MG63 (cell line): ENCODE measurements at places on chromosomes 16 and 17.

- no peak for DNase-seq
Measured at GRCh38 chr17:74542166-74542565, 3.7 kb downstream of the CD300C start.

DNA sequence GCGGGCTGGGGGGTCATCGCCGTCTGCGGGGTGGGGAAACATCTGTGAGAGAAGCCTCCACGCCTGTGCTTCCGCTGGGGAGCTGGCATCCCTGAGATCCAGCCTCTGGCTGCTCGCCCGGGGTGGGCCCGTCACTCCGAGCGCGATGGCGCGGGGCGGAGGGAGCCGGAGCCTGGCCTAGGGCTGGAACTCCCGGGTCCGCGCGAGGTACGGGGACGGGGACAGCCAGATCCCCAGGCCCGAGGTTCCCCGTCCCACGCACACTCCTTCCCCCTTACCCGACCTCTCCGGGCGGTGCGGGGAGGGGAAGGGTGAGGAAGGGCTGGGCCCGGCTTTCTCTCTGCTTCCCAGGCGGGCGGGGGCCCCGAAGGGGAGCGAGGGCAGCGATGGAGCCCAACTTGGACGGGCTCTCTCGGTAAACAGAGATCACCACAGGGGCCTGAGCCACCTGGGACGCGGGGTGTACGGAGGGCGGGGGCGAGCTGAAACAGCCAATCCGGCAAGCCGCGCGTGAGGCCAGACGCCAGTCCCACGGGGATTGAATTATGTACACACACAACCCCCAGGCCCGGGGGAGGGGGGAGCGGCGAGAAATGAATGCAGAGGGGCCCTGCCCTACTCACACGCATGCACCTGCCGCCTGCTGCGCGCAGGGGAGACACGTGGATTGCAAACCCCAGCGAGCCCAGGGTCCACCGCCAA is at the start of gene SLC16A11:
SLC16A11 (minus strand) TSS at position 596 of the 702 bp plus-strand sequence; CDS start at position 17, 579 bp downstream.
- no peak for DNase-seq

GRCh38 chr16:88387180-88387765 is 4.5 kb downstream of the ZNF469 start:
- DNase-seq = no peak

DNA sequence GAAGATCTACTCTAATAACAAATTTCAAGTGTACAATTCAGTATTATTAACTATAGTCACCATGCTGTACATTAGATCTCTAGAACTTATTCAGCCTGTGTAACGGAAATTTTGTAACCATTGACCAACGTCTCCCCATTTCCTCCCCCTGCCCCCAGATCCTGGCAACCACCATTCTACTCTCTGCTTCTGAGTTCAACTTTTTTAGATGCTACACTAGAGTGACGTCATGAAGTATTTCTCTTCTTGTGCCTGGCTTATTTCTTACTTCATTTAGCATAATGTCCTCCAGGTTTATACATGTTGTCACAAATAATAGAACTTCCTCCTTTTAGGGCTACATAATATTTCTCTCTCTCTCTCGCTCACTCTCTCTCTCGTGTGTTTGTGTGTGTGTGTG is 157.5 kb downstream of the ANKFN1 start:
- DNase-seq = no peak

DNA sequence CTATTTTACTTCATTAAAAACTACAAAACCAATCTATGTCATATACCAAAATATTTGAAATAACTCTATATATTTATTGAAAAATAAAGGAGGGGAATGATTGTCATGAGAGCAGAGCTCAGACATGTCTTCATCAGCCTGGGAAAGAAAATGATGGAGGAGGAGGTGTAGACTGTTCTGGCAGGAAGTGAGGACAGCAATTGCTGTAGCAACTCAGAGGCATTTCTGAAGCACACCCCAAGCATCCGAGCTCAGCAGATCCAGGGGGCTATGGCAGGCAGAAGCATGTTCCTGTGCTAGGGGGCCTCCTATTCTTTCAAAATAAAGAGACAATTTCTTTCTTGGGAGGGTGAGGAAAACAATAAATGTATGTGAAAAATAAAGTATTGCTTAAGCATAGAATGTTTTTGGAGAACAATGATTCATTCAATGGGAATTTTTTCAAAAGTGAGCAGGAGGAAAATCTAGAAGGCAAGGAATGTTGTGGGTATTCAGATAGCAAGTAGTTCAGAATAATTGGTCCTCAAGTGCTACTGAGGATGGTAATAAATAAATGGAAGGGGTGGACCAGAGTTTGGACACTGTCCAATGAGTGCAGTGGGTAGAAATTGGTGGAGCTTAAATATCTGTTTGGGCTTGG is 383.4 kb downstream of the CDH11 start:
- DNase-seq = no peak

DNA sequence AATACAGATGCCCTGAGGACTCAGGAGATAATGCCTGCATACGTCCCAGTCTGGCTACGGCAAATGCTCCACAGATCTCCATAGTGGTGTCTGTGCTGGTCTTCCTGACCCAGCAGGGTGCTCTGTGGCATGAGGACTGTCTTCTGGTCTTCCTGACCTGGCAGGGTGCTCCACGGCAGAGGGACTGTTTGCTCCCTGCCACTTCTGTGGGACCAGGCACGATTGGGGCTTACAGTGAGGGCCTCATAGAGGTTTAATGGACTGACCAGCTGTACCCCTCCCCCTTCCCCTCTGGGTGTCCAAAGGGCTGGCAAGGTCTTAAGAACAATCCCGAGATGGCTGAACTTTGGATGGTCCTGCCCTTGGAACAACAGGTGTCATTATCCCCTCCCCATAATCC is 123.1 kb downstream of the C16orf78 start:
- DNase-seq = no peak

DNA sequence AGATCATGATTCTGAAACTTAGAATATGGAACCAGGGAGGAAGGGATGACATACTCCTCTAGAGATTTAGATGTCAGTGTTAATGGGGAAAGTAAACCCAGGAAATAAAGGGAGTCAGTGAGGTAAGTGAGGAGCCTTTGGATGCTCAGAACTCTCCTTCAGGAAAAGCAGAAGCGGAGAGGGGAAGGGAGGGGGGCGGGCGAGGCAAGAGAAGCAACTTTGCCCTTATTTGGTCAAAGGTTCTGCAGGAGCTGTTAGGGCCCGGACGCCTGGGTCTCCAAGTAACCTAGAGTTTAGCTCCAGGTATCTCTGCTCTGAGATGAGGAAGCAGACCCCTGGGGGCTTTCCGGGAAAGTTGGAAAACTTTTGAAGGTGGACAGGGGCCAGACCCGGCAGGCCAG is 1.3 kb downstream of the PFN1 start:
- no peak for DNase-seq

- DNase-seq = no peak
Measured at GRCh38 chr17:45639297-45639849, 144.7 kb upstream of the CRHR1 start.

DNA sequence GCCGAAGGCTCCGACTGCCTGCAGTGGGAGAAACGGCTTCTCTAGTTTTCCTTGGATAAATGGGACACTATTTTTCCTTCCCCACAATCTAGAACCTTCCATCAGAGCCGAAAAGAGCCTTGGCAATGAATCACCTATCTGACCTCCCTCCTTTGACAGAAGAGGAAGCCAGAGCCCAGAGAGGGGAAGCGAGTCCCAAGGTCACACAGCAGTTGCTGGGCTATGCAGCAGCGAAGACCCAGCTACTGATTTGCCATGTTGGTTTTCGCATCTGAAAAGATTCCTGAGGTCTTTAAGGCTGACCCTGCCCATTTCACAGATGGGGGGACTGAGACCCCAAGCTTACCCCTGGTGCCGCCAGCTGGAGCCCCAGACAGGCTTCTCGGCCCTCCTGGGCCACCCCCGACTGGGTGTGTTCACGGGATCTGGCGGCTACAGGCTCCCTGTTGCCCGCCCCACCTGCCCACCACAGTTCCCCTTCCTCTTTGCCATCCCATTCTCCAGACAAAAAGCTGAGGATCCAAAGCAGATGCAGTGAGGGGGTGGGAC is 45.9 kb downstream of the RAI1 start:
- DNase-seq = no peak

GRCh38 chr17:21285164-21286065 is 904 bp downstream of the MAP2K3 start:
- peak; percentile 45 for DNase-seq

DNA sequence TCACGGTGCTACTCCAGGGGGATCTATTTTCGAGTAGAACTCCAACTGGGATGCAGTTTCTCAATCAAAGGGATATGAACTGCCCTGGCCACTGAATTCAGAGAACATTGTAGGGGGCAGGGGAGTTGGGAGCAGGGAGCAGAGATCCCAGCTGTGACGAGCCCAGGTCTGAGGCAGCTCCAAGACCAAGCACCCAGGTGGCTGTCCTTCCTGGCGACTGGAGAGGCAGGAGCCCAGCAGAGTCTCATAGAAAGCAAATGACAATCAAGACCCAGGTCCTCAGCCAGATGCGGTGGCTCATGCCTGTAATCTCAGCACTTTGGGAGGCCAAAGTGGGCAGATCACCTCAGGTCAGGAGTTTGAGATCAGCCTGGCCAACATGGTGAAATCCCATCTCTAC is 60.1 kb downstream of the TK2 start:
- DNase-seq = no peak

GRCh38 chr17:77442976-77443747 is 302.4 kb downstream of the SEC14L1 start:
- DNase-seq = peak; percentile 84

GRCh38 chr16:9077091-9077809 is 14.2 kb upstream of the HAPSTR1 start:
- DNase-seq = peak; percentile 68

GRCh38 chr17:3475251-3475685 is 529 bp upstream of the ASPA start:
- DNase-seq = no peak

GRCh38 chr16:77790009-77790372 is 1.6 kb downstream of the VAT1L start:
- no peak for DNase-seq

DNA sequence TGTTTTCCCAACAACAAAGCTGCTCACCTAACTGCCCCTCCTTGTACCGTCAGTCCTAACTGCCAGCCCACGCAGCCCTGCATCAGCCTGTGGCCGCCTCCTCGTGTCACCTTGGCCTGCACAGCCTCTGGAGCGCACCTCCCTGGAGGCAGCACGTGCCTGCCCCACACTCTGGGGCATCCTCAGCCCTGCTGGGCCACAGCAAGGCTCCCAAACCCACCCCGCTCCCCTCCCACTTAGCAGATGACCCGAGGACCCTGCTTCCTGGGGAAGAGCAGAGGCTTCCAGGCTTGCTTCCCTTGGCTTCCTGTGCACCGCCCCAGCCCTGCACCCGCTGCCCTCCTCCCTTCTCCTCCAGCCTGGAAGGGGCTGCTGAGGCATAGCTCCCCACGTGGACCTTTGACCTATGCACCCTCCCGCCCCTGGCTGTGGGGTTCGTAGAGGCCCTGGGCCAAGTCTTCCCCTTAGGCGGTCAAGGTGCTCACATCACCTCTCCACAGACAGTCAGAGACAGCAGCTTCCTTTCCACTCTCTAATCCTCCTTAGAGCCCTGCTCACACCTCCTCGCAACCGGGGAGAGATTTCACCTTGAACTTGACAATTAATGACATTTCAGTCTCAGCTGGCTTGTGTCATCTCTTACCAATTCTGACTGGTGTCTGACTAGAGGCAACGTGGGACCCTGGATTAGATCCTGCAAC is 115.0 kb downstream of the MGAT5B start:
- DNase-seq = no peak

GRCh38 chr17:16974569-16975276 is 2.8 kb upstream of the TNFRSF13B start:
- no peak for DNase-seq

- DNase-seq = no peak
Measured at GRCh38 chr17:77273397-77274085, 132.8 kb downstream of the SEC14L1 start.

DNA sequence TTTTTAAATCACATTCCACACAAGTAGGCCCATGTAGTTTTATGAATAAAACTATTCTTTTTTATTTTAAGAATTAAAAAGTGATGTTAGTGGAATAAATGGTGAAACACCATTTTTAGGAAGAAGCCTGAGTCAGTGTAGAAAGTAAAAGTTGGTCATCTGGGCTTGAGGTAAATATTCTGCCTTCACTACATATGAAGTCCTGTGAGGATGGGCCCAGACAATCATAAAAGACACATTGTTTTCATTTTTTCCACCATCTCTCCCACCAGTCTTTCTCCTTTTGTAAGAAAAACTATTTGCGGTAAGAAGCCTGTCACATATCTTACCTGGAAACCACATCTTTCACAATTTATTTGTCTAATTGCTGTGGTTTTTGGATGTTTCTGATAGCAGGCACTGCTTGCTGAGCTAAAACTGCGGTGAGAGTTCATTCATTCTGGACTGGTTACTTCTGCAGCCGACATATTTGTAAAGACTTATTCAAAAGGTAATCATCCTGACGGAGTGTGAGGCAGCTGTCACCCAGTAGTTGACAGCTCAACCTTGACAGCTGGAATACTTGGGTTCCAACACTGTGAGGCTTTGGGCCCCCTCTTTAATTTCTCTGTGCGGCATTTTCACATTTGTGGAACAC is 10.6 kb upstream of the RFFL start:
- no peak for DNase-seq

DNA sequence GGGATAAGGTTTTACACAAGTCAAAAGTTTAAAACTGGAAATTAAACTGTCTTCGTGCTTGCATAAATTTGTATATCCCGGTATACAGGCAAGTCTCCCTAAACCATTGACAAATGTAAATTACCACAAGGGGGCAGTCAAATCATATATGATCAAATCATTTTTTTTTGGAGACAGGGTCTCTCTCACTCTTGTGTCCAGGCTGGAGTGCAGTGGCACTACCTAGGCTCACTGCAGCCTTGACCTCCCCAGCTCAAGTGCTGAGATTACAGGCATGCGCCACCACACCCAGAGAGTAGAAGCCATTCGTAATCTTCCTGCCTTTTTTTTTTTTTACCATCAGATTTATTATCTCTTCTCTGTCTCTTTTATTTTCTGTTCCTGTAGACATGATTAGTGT is 18.5 kb downstream of the TOP2A start:
- no peak for DNase-seq

DNA sequence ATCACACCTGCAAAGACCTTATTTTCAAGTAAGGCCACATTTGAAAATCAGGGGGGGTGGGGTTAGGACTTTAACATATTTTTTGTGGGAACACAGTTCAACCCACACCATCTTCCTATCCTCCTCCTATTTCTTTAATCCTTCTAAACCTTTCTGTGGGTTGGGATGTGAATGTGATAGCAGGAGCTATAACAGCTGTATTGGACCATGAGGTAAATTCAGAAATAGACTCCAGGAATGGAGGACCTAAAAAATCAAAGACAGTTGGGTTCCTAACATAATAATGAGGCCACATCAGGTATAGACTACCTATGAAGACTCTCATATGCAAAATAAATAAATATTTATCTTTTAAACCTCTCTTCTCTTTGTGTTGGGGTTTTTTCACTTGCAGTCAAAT is 451.4 kb downstream of the XYLT1 start:
- DNase-seq = no peak

DNA sequence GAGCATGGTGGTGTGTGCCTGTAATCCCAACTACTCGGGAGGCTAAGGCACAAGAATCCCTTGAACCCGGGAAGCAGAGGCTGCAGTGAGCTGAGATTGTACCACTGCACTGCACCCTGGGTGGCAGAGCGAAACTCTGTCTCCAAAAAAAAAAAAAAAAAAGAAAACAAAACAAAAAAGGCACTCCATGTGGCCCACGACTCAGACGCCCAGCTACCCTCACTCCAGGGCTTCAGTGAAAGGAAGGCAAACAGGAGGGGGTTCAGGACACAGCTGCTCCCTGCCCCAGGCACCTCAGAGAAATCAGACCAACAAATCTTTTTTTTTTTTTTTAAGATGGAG is 91.7 kb downstream of the LITAF start:
- DNase-seq = no peak

GRCh38 chr17:17001874-17002520 is 30.1 kb upstream of the TNFRSF13B start:
- DNase-seq = peak; percentile 56

- DNase-seq = no peak
Measured at GRCh38 chr17:59668816-59669215, 38.4 kb downstream of the PTRH2 start.
